ENCODE measurements at places on chromosomes 4 and X. TPM values are rescaled to one million over a fixed set of nuclear protein-coding genes. Genes with fewer than 3 reads are reported as not detected.

GRCh38 chrX:68757331-68757730 lies 71.5 kb upstream of the EFNB1 start:
- no peak for DNase-seq

GRCh38 chrX:40281336-40282005 lies 183.7 kb upstream of the BCOR start:
- no peak for DNase-seq

- DNase-seq, result no peak
Measured at GRCh38 chr4:105509714-105510113, 35.9 kb upstream of the PPA2 start.

DNA sequence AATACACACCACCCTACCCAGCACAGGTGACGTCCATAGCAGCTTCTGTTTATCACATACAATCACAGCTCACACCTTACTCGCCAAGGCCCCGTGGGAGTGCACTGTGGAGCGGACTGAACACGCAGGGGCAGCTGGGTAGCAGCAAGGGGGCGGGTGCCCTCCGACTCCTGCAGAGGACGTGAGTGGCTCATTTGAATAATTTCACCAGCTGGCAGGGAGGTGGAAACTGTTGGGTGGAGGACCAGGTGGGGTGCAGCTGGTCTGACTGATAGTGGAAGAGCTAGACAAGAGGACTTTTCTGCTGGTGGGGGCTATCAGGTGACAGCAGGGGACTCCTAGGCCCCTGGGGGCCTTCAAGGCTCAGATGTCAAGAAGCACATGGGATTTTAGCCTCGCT lies 16.3 kb downstream of the MAN2B2 start:
- peak; percentile 2 for DNase-seq

MMRN1 gene
- 17.1 TPM for total RNA-seq

DNA sequence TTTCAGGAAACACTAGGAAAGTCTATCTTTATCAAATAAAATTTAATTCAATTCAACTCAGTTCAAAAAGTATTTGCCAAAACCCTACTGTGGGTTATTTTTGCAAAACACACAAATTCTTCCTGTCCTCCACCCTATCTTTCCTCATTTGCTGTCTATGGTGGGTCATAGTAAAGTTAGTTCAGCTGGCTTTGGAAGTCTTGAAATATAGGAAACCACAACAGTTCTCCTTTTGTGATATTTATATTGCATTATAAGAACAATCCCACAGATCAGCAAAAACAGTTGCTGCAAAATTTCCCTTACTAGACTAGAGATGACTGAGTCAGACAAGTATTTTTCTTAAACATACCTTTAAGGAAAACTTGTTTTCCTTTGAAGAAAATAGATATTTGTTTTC lies 22.2 kb downstream of the CYBB start:
- peak; percentile 21 for DNase-seq

DNA sequence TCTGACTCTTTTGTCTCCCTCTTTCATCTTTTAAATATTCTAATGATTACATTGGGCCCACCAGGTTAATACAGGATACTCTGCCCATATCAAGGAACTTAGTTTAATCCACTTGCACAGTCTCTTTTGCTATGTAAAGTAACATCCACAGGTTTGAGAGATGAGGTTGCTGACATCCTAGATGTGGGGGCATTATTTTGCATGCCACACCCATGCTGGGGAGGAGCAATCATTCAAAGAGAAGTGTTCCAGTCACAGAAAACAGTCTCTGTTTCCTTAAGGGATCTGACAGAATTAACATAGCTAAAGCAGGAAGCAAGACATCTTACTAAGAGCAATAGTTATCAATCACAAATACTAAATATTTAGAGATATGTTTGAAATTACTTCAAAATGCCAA lies 11.5 kb upstream of the TRAM1L1 start:
- no peak for DNase-seq

DNA sequence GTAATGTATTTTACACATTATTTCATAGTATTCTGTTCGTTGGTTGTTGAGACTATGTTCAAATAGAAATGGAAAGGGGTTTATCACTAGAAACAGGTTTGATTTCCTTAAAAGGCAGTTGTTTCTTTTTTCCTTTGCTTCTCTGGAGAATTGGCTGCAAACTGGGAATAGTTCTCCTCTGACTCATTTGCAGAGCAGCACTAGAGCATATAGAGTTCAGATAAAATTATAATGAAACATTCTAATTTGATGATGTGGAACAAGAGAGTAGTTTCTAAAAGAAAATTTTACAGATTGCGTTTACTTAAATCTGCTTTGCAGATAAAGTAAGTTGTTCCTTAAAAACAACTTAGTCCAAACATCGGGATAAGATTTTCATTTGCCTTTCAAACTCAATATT lies 29.7 kb downstream of the SYNPO2 start:
- DNase-seq, result no peak

DNA sequence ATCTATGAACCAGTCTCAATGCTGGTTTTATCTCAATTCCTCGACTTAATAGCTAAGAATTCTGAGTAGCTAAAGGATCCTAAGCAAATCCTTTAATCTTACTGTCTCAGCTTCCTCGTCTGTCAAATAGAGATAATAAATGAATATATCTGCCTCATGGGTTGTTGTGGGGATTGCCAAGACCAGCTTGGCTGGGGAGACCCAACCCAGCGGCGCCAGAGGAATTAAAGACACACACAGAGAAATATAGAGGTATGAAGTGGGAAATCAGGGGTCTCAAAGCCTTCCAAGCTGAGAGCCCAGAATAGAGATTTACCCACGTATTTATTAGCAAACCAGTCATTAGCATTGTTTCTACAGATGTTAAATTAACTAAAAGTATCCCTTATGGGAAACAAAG lies 41.9 kb downstream of the SLC34A2 start:
- no peak for DNase-seq

RIPPLY1 gene
- 0.28 TPM for total RNA-seq

- DNase-seq, result no peak
Measured at GRCh38 chr4:76659103-76659490, 224.1 kb downstream of the SHROOM3 start.

CENPVL3 gene
- total RNA-seq, result 5.1 TPM

BLTP1 gene
- total RNA-seq, result 129 TPM

GRCh38 chr4:144627663-144628076 lies 18.3 kb upstream of the HHIP start:
- no peak for DNase-seq

- no peak for DNase-seq
Measured at GRCh38 chrX:103211012-103211715, 3.7 kb upstream of the BEX4 start.

CABS1 gene
- total RNA-seq, result not detected

PDGFRA gene
- total RNA-seq, result 171 TPM

DNA sequence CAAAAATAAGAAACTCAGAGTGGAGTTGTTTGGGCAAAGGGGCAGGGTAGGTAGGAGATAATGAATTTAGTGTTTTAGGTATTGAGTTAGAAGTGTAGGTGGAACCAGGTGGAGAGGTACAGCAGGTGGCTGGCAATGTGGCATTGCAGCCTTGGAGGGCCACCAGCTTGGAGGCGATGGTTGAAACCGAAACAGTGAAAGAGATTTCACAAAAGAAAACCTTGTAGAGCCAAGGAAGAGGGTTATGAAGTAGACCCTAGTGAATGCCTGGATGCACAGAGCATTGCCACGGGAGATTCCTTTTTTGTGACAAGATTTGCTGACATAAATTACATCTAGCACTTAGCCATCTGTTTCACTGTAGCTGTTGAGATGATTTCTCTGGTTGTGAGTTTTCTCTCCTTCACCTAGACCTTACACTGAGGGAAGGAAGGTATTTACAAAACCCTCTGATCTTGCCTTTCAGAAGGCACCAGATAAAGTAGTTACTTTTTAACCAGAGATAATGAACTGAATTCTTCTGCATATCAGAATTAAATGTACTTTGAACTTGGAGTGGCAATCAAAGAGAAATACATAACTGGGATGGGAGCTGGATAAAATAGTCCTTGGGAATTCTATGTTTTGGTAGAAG lies 104.1 kb upstream of the CASK start:
- DNase-seq, result no peak

DNA sequence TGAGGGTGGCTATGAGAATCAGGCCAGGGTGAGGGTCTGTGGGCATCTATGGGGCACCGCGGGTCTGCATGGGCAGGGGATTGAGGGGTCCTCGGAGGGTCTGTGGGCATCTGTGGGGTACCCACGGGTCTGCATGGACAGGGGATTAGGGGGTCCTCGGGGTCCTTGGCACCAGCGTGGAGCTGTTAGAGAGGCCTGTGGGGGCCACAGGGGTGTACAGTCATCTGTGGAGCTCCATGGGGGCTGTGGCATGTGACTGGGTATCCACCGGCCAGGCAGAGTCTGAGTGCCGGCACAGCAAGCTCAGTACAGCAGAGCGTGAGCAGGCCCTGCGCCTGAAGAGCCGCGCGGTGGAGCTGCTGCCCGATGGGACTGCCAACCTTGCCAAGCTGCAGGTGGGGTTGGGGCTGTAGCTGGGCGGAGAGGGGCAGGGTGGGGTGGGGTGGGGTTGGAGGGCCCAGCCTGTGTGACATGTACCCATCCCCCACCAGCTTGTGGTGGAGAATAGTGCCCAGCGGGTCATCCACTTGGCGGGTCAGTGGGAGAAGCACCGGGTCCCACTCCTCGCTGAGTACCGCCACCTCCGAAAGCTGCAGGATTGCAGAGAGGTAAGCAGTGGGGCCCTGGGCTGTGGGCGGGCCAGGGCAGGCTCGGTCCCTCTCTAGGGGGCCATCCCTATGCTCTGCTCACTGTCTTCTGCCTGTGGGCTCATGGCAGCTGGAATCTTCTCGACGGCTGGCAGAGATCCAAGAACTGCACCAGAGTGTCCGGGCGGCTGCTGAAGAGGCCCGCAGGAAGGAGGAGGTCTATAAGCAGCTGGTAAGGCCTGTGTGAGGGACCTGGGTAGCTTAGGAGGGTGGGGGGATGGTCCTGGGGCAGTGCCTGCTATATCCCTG lies 12.9 kb downstream of the CCDC22 start:
- DNase-seq, result no peak
